Neuronal stem cell (in vitro differentiated cells): ENCODE measurements at places on chromosomes 1 and 21.

GRCh38 chr1:77797991-77798390 lies 18.5 kb downstream of the MIGA1 start:
- H3K4me3 ChIP-seq = no peak overlapping the region
- H3K27me3 ChIP-seq = no peaks in the 10 kb centered on the region

GRCh38 chr1:230542054-230542453 lies 100.2 kb upstream of the COG2 start:
- peaks cover 2% of the 10 kb centered on the region for H3K4me1 ChIP-seq
- H3K27me3 ChIP-seq = no peaks in the 10 kb centered on the region
- no peaks in the 10 kb centered on the region for H3K36me3 ChIP-seq
- no peak overlapping the region for H3K27ac ChIP-seq
- no peak overlapping the region for H3K4me3 ChIP-seq
- no peak for DNase-seq

DNA sequence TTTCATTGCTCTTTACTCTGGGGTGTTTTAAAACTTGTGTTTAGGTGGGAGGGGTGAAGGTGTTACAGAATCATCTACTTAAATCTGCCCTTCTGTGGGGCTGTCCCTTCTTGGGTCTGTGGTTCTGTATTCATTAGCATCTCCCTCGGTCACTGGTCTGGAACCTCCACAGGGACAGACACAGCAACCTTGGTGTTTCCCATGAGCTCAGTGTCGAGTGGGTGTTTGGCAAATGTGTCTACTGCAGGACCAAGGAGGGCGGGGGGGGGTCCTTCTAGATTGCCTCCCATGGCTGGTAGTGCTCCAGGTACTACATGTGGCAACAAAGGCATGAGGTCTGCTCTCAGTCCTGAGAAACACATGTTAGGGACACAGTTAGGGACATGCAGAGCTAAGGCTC lies 273.4 kb downstream of the PCP4 start:
- no peak overlapping the region for H3K27ac ChIP-seq
- no peaks in the 10 kb centered on the region for H3K4me1 ChIP-seq
- peaks cover 2% of the 10 kb centered on the region for H3K27me3 ChIP-seq
- H3K4me3 ChIP-seq = no peak overlapping the region
- no peak for DNase-seq

DNA sequence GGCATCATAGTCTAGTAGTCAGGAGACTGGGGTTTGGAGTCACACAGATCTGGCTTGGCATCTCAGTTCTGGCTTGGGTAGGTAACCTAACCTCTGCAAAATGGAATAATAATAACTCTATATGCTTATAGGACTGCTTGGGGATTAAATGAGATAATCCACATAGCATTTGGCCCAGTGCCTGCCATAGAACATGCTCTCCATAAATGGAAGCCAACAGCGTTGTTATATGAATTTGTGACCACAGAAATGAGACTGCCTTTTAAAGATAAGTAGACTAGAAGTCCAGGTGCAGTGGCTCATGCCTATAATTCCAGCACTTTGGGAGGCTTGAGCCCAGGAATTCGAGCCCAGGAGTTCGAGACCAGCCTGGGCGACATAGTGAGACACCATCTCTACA lies 4.0 kb upstream of the OPRD1 start:
- H3K4me1 ChIP-seq = peaks cover 10% of the 10 kb centered on the region
- DNase-seq = no peak
- peaks cover 21% of the 10 kb centered on the region for H3K27me3 ChIP-seq
- no peak overlapping the region for H3K27ac ChIP-seq
- no peak overlapping the region for H3K4me3 ChIP-seq
- no peaks in the 10 kb centered on the region for H3K36me3 ChIP-seq

DNA sequence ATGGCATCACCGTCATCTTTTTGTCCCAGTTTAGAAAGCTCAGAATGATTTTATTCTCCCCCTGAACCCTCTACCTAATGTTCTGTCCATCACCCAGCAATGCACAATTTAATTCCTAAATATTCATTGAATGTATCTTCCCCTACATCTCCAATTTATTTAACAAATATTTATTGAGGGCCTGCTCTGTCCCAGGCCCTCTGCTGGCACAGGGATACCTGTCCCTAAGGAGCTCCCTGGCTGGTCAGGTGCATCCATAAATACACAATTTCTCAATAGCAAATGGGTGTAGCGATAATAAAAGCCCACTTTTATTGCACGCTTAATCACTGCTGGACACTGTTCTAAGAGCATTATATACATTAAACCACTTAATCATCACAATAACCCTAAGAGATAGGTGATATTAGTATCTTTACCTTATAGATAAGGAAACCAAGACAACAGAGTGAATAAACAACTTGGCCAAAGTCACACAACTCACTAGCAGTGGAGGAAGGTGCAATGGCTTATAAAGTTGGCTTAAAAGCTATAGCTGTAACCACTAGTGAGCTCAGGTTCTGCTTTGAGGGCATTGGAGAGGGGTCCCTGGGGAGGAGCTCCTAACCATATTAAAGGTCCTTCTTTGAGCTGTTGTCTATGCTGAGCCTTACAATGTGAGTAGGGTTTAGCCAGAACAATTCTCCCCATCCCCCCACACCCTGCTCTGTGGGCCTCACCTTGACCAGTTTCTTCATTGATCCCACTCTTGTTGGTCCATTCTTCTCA lies 126.3 kb upstream of the JUN start:
- no peak for DNase-seq
- H3K4me1 ChIP-seq = peaks cover 3% of the 10 kb centered on the region
- no peaks in the 10 kb centered on the region for H3K36me3 ChIP-seq
- peaks cover 65% of the 10 kb centered on the region for H3K27me3 ChIP-seq
- no peak overlapping the region for H3K4me3 ChIP-seq
